ENCODE measurements at places on chromosomes 12 and 14.

DNA sequence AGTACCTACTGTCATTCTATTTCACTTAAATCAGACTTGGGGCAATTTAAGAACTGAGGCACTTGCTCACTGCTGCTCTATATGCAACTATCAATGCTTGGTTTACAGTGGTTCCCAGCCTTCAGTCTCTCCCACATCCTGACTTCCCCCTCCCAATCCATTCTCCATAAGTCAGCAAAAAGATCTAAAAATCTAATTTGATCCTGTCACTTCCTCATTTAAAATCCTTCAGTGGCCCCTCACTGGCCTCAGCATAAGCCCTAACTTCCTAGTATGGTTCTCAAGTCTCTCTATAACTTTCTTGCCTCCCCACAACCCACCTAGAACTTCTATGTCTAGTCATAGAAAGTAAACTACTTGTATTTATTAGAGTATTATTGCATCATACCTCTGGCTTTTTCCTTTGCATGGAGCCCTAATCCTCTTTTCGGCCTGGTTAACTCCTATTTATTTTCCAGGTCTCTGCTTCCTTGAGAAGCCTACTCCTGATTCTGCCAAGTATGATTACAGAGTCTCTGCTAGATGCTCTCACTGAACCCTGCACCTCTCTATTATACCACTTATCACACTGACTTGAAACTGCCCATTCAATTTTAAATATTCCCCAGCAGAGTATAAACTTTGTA is 130.6 kb downstream of the RALGAPA1 start:
- no peak for DNase-seq

DNA sequence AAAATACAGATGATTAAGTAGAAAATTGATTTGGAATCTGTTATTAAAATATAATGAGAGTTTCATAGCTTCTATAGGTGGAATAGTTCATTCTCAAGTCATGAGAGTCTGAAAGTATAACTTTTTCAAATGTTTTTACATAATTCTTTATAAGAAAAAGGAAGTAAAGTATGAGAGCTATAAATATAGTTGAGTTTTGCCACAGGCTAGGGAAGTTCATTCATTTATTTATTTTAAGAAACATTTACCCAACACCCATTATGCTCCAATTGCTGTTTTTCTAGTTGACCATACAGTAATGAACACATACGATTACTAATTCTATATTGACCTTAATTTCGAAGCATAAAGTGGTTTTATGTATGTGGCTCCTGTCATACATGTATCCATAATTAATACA is 24.8 kb downstream of the LRRIQ1 start:
- DNase-seq = no peak

- no peak for DNase-seq
These were observed 144.2 kb upstream of the ABCD2 start for GRCh38 chr12:39763890-39764169.

GRCh38 chr12:80551897-80552296 is 107.9 kb downstream of the PTPRQ start:
- DNase-seq = no peak

DNA sequence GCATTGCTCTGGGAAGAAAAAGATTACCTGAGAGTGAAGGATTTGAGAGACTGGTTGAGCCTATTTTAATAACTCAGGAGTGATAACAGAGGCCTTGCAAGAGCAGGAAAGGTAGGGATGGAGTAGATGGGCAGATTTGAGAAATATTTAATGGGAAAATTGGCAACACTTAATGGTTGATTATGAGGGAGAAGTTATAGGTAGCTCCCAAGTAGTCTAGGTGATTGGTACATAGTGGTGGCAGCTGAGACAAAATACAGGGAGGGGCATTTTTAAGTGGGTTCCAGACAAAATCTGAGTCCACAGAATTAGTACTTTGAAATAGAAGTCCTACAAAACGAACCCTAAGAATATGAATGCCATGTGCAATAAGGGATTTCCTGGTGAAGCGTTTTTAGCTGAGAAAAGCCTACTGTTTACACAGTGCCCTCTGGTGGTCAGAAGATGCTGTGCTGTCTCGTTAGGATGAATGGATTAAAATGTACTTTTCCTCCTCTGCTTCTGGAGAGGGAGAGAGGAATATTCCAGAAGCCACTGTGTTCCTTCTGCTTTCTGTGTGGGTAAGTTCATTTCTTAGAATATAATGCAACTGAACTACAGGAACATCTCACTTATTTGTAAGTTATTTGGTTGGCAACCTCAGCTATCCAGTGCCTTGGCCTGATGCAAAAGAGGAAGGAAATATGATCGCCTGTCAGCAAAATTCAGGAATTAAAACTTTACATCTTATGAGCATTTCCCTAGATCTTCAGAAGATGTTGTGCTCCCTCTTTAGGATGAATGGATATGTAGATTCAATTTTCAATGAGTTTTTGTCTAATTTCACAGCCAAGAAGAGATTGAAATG is 6.5 kb downstream of the ZBTB1 start:
- peak; percentile 64 for DNase-seq

GRCh38 chr14:90301668-90302090 is 30.1 kb downstream of the NRDE2 start:
- DNase-seq = no peak

DNA sequence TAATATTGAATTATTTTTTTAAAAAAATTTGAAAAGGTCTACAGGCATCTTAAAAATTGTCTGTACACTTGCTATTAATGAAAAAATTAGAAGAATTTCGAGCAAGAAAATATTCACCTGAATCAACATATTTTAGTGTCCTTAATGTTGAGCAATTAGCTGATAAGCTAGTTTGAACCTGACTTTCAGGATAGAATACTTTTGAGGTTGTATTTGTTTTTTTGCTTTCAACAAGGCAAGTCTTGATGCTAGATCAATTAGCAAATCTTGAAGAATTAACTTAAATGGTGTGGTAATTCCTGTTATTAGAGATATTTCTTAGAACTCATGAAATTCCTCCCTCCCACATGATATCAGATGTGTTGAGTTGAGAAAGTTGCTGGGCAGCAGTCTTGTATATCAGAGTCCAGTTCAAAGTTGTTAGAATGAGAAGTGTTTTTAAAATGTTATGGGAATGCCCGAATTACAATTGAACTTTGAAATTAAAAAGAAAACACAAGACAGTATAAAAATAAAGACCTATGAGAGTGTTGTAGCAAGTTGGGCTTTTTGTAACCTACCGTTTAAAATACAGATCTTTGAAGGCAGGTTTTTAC is 119.2 kb downstream of the TRMT5 start:
- no peak for DNase-seq

- DNase-seq = no peak
These were observed at the start of gene FERMT2 for GRCh38 chr14:52950898-52951680. Gene FERMT2, minus strand, starts transcription at chr14:52951050. Its CDS starts 482 bp downstream, at chr14:52950568.

DNA sequence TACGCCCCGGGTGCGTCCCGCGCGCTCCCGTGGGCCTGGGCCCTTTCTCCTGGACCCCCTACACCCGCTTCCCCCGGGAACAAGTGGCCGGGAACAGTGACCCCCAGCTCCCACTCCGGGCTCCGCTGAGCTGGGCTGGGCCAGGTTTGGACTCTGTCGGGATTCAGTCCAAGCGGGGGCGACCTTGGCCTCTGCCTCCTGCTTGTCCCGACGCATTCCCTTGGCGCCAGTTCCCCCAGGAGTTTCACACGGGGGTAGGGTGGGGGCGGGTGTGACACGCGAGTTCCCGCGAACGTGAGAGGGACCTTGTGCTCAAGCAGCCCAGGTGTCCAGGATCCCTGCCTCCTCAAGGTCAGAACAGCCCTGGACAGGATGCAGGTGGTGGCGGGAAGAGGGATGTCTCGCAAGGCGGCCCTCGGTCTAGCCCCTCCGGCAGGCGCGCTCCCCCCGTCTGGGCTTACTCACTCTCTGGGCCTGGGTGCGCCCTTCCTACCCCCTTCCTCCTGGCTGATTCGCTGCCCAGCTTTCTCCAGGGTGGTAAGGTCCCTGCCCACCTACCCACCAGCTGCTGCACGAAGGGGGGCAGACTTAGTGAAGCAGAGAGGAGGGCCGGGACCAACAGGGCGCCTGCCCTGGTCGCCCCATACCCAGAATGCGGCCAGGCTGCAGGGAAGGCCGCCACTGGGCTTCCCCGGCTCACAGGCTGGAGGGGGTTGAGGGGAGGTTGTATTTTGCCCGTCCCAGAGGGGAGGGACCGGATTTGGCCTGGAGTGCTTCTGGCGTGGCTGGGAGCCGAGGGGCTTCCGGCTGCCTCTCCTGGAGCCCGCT is 862 bp downstream of the CRIP2 start:
- DNase-seq = no peak

GRCh38 chr12:3777206-3777809 is 24.4 kb upstream of the CRACR2A start:
- DNase-seq = peak; percentile 35

Measured in naive thymus-derived CD8-positive, alpha-beta T cell (primary cell).